ENCODE measurements at places on chromosomes 3 and 15.

DNA sequence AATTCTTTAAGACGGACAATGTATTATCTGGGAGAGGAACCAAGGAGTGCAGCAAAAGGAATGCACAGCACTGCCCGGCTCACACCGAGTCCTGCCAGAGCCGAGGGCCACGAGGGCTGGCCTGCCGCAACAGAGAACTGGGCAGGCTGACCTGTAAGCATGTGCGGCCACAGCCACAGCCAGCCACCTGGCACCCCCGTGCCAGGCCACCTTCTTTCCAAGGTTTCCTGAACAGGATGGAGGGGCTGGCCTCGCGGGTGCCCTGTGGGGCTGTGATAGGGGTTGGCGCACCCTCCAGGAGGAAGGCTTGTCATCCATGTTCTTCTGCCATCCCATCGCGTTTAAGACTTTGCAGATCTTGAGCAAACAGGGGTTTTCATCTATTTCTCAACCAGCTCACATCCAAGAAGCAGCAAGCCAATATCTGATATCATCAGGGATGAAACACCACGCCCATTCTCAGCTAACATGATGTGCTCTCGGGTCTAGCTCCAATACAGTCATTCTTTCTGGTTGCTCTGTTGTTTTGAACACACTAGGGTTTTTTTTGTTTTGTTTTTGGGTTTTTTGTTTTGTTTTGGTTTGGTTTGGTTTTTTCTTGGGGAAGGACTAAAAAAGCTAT lies 10.2 kb downstream of the CA12 start:
- no peak for DNase-seq

GRCh38 chr3:47512416-47513124 lies 942 bp downstream of the ELP6 start:
- no peak for DNase-seq

GRCh38 chr3:149678351-149678950 lies 20.6 kb upstream of the WWTR1 start:
- DNase-seq: no peak

GRCh38 chr3:186571644-186572013 lies 1.1 kb downstream of the DNAJB11 start:
- no peak for DNase-seq

- DNase-seq: no peak
These were observed 40.6 kb downstream of the PRR20G start for GRCh38 chr3:127247292-127247691.

DNA sequence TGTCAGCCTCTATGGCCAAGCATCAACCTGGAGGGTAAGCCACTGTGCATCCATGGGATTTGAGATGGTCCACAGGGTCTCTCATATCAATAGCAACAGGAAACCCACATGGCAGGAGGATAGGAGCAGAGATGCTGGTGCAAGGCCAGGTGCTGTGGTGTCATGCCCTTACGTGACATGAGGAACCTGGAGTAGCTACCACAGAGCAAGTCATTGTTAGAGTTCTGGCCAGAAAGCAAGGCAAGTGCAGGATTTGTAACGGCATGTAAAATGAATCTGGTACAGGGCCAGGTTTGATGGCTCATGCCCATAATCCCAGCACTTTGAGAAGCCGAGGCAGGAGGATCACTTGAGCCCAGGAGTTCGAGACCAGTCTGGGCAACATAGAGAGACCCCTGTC lies 14.8 kb upstream of the ZNF774 start:
- DNase-seq: no peak

DNA sequence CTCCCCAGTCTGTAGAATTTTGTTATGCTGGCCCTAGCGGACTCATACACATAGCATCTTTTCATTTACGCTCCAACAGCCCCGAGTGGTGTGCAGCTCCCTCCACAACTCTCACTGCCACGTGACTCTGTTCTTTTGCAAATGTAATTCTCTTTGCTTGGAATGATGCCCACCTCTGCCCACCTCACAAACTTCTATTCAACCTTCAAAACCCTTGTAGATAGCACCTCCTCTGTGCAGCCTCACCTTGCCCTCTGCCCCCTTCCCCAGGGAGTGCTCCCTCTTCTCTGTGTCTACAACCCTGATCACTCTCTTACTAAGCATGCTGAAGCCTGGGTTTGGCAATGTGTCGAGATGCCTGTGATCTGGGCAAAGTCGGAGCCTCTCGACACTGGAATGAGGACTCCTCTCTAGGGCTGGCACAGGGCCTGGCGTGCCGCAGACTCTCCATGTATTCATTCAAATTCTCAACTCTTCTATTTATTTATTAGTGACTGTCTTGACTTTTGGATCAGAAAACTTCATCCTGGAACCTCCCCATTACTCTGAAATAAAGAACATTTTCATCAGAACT lies 73.5 kb downstream of the MGLL start:
- no peak for DNase-seq

GRCh38 chr3:133441867-133442270 lies 42.0 kb downstream of the BFSP2 start:
- no peak for DNase-seq

DNA sequence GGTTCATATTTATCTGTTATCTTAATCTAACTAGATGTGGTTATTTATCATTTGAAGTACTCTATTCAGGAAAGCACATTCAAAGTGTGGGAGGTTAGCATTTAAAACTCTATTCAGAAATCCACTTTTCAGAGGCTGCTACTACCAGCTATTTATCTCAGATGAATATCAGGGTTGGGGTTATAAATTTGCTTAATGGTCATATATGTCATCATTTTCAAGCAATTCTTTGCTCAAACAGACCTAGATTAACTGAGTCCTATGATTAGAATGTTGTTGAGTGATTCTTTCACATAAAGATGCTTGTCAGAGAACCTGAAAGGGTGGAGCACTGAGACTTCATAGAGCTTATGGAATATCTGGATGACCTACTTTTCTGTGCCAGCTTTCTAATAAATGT lies 436.9 kb upstream of the TGFBR2 start:
- DNase-seq: no peak

DNA sequence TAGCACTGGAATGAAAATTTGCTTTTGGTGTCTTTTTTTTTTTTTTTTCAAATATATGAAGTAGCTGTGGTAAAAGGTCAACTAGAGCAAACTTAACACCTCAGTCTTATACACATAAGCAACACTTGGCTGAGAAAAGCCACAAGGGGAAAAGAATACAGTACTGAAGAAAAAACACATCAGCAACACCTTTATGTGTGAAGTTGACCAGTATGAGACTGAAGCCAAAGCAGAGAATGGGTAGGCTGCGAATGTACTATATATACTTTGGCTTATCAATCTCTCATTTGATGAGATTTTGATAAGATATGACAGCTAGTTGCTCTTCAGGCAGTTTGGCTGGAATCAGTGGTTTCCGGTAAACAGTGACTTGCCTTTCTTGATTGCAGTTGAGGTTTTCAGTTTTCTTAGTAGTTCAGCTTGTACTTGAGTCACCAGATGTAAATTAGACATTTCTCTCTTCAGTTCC lies 22.0 kb upstream of the ZCWPW2 start:
- DNase-seq: no peak

DNA sequence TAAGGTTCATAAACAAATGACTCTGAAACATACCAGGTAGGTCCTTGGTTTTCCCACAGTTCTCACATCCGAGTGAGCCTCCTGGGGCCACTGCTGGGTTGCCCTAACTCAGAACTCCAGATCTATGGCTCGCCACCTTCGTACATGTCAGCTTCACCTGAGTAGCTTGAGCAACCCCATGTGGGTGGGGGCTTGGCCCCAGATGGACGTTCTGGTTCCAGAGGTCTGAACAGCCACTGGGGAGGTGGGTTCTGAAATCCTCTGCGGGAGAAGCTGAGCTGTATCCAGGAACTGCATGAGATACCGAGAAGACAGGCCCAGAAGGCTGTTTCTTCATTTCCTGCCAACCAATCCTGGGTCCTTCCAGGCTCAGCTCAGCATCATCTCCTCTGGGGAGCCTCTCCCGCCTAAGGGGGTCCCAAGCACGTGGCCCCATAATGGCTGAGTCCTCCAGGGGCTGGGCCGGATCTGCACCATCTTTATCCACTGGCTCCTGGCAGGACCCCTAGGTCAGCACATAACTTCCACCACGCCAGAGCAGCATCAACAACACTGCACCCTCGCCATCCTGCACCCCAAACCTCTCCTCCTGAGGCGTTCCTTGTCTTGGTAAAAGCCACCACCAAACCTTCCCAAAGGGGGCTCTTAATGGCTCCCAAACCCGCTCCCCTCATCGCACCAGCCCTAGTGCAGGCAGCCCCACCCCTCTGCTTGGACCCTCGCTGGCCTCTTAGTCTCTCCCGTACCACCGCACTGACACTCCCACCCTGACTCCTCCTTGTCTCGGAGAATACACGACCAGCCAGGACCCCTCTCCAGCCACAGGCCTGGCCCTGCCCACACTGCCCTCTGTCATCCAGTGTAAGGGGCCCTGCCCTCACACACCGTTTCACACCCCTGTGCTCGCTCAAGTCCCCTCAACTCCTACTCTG lies 39.8 kb downstream of the PCSK6 start:
- no peak for DNase-seq

GRCh38 chr3:195319060-195319459 lies 48.1 kb upstream of the XXYLT1 start:
- no peak for DNase-seq

- no peak for DNase-seq
These were observed 192.8 kb upstream of the THBS1 start for GRCh38 chr15:39388118-39388517.

- DNase-seq: no peak
These were observed 3.0 kb downstream of the XIRP1 start for GRCh38 chr3:39189150-39189958.

GRCh38 chr3:141126661-141127343 lies 75.7 kb downstream of the SPSB4 start:
- no peak for DNase-seq

DNA sequence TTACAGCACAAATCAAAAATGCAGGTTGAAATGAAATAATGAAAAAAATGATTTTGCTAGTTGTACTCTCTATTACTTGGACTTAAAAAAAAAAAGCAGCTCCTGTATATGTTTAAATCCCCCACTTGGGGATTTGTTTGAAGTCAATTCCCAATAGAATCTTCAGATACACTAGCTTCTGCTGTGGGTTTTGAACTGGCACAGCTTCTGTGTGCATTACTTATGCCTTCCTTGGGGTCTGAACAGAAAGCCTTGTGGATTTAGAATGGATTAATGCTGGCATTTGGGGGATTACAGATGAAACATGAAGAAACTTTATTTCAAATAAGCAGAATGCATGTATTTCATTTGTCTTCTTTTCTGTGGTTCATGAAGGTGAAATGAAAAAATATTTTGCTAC lies 513.2 kb upstream of the TBL1XR1 start:
- DNase-seq: no peak

DNA sequence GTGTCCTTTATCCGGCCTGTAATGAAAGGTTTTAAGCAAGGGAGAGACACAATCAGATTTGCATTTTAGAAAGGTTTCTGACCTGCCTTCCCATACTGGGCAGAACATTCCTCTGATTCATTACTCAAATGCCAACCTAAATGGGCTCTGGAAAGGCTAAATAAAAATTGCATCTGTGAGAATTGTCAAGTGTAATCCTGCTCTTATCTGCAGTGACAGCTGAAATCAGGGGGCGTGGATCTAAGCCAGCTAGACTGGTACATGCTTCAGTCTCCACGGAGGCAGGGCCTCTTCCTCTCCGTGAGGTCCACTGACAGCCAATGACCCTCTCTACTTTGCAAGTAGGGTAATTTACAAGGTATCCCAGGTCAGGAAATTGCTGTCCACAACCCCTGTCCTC lies 32.5 kb upstream of the MINAR1 start:
- DNase-seq: no peak

- DNase-seq: no peak
These were observed 119.6 kb upstream of the CTDSPL start for GRCh38 chr3:37742121-37742520.

DNA sequence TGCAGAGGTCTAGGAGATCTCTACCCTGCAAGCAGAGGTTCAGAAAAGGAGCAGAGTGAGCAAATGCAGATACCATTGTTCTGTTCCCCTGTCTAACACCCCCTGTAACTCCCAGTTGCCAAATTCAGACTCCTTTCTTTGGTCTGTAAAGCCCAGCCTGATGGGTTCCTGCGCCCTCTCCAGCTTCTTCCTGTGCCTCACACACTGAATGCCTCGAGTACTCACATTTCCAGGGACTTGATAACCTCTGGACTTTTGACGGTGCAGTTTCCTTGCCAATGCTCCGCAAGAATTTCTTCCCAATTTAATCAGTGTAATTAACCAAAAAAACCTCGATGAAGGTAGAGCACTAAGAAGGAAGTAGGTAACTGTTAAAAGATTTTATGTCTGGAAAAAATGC lies 19.3 kb downstream of the PDE8A start:
- no peak for DNase-seq

DNA sequence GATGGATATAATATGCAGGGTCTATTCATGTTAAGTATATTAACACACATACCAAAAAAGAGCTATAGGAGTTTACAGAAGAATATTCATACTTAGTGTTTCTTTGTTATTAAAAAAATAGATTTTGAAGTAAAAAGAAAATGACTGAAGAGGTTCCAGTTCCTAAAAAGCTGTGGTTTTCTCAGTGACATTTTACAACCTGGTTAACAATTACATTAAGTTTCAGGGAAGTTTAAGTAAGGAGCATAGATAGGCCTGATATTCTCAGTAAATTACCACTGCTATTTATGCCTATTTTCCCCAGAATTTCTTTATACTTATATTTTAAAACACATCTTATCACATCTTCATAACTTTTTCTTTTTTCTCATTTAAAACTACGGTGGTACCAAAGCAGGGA lies 43.6 kb upstream of the SPTSSB start:
- DNase-seq: no peak
